ENCODE measurements at places on chromosomes 2 and 18.

- no peak for DNase-seq
Observed at GRCh38 chr2:35503738-35504199, 851.8 kb upstream of the CRIM1 start.

DNA sequence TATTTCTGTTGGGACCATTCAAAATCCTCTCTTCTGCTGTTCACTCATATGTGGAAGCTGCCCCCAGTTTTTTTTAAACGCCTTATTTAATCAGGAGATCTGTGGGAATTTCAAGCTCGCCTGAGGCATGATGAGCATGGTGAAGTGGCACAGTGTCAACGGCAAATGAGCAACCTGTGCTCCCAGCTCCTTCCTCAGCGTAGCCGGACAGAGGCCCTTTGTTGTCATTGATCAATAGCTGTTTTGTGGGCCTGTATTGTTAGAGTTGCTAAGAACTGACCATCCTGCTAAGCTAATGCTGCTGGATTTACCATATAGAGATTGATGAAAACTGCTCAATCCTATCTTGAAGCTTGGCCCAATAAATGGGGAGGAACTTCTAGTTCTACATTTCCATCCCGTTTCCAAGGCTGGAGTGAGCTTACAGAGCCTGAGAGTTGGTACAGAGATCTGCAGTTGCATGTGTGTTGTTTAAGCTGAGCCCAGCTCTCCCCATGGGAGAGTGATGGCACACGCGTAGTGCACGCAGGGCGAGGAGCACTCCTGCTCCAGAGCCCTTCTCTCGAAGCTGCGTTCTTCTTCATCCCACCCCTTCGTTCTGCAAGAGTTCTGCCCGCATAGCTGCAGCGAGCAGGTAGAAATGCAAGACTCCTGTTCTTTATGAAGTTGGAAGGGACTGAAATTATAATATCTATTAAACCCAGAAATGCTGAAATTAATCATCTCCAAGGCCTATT lies 108.8 kb downstream of the RTN4 start:
- DNase-seq = no peak

GRCh38 chr2:183068561-183068960 lies 10.0 kb upstream of the DUSP19 start:
- DNase-seq = no peak

GRCh38 chr2:43325107-43325811 lies 98.9 kb upstream of the ZFP36L2 start:
- DNase-seq = no peak

DNA sequence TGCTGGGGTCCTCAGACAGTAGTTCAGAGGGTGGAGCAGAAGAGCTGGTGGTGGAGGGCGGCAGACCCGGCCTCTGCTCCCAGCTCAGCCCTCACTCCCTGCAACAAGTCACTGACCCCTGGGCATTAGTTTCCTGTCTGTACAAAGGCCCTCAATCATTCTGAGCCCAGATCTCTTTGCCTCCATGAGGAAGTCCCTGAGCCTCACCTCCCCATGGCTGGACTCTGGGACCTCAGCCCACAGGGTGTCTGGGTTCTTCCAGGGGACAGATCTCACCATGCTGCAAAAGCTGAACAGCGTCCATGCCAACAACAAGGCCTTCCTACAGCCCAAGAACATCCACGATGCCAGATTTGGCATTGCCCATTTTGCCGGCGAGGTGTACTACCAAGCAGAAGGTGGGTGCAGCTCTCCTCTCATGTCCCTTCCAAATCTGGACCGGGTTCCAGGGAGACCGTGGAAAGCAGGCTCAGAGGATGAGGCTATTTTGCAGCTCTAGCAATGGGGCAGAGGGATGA lies 49.1 kb downstream of the MYO7B start:
- no peak for DNase-seq

DNA sequence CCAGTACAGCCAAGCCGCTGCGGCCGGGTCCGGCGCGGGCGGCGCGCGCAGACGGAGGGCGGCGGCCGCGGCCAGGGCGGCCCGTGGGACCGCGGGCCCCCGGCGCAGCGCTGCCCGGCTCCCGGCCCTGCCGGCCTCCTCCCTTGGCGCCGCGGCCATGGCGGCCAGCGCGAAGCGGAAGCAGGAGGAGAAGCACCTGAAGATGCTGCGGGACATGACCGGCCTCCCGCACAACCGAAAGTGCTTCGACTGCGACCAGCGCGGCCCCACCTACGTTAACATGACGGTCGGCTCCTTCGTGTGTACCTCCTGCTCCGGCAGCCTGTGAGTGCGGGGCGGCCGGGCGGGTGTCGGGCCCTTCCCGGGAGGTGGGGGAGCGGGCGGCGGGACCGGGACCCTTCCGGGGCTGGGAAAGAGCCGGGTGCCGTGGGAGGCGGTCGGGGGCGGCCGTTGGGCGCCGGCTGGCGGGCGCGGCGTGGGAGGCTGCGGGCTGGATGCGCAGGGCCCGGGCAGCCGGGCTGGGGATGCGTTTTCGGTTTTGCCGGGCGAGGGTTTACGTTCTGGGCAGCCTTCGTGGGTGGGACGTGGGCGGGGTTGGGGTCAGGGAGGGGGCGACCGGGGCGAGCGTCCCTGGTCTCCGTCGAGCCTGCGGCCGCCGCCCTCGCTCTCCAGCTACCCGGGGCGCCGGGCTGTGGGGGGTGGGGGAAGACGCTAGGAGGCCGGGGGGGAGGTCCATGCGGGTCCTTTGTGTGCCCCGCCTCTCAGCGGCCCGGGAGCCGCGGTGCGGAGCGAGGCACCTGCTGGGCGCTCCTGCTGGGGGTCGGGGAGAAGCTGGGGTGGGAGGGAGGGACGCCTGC lies 537 bp downstream of the AGFG1 start:
- peak; percentile 73 for DNase-seq

- DNase-seq = no peak
Observed at GRCh38 chr2:102000813-102001766, 9.3 kb downstream of the IL1R2 start.

GRCh38 chr2:85195956-85196355 lies 62.8 kb downstream of the TCF7L1 start:
- DNase-seq = no peak

DNA sequence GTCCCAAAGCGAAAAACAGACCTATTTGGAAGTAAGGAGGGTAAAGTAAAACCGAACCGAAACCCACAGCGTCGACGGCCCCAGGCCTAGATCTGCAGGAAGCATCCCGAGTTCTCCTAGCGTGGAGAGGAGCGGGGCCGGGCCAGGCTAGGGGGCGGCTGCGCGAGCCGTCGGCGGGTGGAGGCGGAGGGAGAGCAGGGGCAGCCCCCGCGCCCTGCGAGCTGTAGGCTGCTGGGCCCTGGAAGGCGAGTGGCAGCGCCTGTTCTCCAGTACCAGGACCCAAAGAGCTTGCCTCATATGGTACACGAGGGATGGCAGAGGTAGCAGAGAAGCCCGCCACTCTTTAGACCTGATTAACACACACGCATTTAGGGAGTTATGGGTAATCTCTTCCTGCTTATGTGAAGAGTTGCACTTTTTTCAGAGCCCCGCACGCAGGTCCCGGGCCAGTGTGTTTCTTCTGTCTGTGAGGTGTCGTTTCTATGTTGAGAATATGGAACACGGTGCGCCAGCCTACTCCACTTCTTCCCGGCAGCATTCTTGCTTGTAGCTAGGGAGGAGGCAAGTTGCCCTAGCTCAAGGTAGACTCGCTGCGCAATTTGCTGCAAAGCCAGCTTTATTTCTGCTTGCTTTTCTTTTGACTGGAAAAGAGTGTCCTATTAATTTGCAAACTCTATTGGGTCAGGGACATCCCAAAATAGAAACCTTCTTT lies 71.1 kb downstream of the ARHGEF33 start:
- no peak for DNase-seq

DNA sequence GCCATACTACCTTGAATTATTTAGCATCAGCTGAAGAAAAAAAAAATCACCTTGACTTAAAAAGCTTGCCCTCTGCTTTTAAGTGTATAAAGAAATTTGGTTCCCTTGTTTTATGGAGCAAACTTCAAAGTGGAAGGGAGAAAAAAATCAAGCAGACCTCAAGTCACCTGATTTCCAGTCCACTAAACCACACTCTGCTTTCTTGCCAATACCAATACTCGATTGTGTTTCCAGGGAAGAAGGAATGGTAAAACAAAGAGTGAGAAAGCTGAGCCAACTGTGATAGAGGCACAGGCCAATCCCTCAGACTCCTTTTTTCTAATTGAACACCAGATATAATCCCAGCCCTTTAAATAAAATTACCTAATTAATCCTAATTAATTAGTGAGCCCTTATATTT lies 587.3 kb downstream of the ARHGAP15 start:
- DNase-seq = no peak

- DNase-seq = no peak
Observed at GRCh38 chr2:73238976-73239375, 4.9 kb downstream of the CCT7 start.

- DNase-seq = no peak
Observed at GRCh38 chr2:55106148-55106547, 55.9 kb upstream of the RTN4 start.

GRCh38 chr2:176516051-176516602 lies 246.9 kb downstream of the MTX2 start:
- no peak for DNase-seq

GRCh38 chr2:119417908-119418307 lies 13.7 kb upstream of the TMEM37 start:
- no peak for DNase-seq

GRCh38 chr18:24539866-24540617 lies 79.6 kb downstream of the HRH4 start:
- DNase-seq = no peak

- DNase-seq = no peak
Observed at GRCh38 chr2:152303951-152304350, 31.0 kb upstream of the FMNL2 start.

DNA sequence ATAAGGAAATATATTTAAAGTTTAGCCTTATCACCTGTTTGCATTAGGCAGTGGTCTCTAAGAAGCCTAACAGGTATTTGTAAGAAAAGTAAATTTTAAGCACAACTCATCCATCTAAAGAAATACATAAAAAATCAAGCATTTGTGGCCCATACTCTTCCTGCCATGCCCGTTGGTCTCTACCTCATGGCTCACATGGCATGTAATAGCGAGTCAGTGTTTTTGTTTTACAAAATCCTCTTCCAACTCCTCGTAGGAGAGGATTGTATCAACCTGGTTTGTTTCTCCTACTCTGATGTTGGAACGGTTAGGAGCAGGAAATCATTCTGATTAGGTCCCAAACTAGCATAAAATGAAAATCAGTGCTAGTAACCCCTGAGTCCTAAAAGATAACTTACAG lies 91.8 kb downstream of the FMNL2 start:
- no peak for DNase-seq

DNA sequence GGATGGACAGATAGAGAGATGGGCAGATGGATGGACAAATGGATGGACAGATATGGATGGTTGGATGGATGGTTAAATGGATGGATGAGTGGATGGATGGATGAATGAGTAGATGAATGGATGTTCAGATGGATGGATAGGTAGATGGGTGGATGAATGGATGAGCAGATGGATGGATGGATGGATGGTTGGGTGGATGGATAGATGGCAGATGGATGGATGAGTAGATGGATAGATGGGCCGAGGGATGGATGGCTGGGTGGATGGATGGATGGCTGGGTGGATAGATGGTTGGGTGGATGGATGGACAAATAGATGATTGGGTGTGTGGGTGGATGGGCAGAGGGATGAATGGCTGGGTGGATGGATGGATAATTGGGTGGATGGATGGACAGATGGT lies 98.9 kb upstream of the OTOS start:
- no peak for DNase-seq

DNA sequence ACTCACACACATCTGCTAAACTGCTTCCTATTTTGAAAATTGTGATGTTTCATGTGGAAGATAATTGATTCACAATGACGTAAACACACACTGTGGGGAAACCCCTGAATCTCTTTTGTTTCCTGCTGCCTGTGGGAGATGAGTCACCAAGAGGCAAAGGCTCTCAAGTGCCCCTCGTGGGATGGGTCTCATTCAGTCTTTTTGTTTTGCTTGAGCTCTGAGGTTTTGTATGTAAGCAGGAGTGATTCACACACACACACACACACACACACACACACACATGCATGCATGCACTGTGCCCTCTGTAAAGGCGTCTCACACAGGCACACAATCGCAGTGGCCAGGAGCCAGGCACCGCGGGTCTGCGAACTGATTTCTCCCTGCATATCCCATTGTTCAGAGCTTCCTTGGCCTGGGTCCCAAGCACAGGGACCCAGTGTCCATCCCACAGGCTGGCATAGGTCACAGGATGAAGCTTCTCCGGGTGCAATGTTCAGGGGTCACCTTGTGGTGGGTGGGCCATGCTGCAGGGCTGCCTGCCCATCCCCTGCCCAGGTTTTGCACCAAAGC lies 12.1 kb upstream of the ARHGEF4 start:
- peak; percentile 17 for DNase-seq

- peak; percentile 19 for DNase-seq
Observed at GRCh38 chr18:45687621-45688020, 36.4 kb upstream of the SLC14A1 start.

GRCh38 chr2:84085562-84085961 lies 373.5 kb downstream of the SUCLG1 start:
- DNase-seq = no peak

DNA sequence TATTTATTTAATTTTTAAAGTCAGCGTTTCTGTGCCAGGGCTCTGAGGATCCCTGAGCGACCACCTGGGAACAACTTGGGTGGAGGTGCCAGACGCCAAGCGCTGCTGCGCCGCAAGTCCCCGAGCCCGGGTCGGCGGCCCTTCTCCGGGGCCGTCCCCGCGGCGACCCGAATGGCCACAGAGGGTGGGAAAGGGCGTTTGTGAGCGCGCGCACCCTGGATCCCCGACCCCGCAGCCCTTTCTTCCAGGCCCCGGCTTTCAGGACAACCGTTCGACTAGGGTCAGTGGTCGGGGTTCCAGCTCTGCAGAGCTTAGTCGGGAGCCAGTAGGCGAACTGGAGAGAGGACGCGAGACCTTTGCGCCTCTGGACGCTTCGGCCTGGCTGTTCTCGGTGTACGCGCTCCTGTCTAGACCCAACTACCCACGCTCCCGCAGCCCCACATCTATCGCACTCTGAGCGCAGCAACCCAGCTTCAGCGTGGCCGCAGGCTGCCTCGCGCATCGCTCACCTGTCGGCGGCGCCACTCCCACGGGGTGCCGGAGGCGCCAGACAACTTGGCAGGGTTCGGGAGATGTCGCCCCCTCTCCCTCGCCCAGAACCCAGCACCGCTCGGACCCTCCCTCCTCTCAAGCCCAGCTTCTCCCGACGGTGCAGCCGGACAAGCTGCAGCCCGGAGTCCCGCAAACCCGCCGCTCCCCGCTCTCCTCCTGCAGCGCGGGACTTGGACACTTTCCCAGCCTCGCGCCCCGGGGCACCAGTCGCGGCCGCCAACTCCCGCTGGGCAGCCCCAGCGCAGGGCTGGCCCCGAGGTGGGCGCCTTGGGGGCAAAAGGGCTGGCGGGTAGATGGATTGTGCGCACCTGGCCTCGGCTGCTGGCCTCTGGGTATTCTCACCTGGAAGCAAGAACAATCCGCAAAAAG lies 758 bp downstream of the LYPD1 start:
- DNase-seq = no peak

- no peak for DNase-seq
Observed at GRCh38 chr2:11907190-11907589, 160.8 kb downstream of the LPIN1 start.

- DNase-seq = no peak
Observed at GRCh38 chr18:7020995-7021777, 96.4 kb downstream of the LAMA1 start.

All from stimulated activated naive CD4-positive, alpha-beta T cell (primary cell).